Fibroblast of the aortic adventitia (primary cell): ENCODE measurements at places on chromosomes 16 and 17. TPM values are rescaled to one million over a fixed set of nuclear protein-coding genes. Genes with fewer than 3 reads are reported as not detected.

OTOP2 gene
- total RNA-seq: not detected in 2 replicates

DNAH2 gene
- total RNA-seq: under 0.01 TPM in 1 of 2 replicates, not detected in the other

TRAF4 gene
- 8.1 and 21.3 TPM in 2 replicates for total RNA-seq

TXNDC17 gene
- 57.5 and 162 TPM in 2 replicates for total RNA-seq

SCARF1 gene
- 0.90 and 1.3 TPM in 2 replicates for total RNA-seq

ADGRG1 gene
- total RNA-seq: 1.6 and 9.8 TPM in 2 replicates

LGALS9 gene
- total RNA-seq: 0.90 and 5.4 TPM in 2 replicates

ZG16B gene
- total RNA-seq: 0.27 and 1.4 TPM in 2 replicates

MT1F gene
- total RNA-seq: 0.18 TPM in 1 of 2 replicates, not detected in the other

EIF3CL gene
- total RNA-seq: 85.4 and 86.9 TPM in 2 replicates

ABCC12 gene
- not detected in 2 replicates for total RNA-seq
